Activated CD4-positive, alpha-beta T cell treated with anti-CD3 and anti-CD28 coated beads, Interleukin-2, Interleukin-4, amounts not matched to agents 100 ng/mL and 50 ng/mL, durations not matched to agents 16 hours and 8 hours (primary cell): ENCODE measurements at places on chromosomes 6 and 20.
A peak's percentile ranks its signal among the peaks of the same experiment; 100 is the strongest.

- no peak for DNase-seq
Measured at GRCh38 chr6:43250992-43251373, 7.7 kb downstream of the TTBK1 start.

DNA sequence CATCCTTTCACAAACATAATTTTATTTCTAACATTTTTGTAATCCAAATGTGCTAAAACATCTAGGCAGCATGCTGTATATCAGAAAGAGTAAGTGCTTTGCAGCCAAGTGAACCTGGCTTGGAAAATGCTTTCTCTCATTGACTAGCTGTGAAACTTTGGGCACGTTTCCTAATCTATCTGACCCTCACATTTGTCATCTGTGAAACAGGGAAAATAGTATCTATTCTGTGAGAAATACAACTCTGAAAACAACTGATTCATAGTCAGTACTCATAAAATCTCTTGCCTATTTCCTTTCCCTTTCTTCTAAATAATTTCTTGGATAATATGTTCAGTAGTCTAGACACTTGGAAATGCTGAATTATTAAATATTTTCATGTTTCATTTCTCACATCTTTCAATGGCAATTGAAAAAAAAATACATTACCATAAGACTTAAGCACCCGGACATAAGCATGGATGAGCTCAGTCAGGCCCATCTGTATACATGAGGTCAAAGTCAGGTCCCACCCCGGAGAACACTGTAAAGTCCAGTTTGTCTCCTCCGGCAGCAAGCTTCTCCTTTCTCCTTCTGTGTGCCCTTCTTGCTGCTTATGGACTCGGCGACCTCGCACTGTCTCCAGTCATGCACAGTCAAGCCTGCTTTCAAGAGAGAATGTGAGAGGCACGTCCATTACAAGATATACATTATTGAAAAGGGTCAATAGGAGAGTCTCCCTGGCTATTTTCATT is 455.0 kb upstream of the SOX4 start:
- DNase-seq = no peak

DNA sequence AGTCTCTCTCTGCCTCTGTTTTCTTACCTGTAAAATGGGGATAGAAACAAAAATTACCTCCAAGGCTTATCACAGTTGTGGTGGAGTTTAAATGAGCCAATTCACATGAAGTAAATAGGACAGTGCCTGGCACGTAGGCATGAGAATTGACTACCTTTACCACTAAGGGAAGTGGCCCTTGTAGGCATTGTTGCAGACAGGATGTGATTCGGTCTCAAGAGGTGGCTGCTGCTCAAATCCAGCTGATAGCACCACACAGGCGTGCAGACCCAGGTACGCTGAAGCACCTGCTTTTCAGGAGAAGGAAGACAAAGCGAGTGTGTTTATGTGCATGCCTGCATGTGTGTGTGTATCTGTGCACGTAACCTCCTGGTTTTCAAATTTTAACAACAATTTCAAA is 108.6 kb downstream of the EYA2 start:
- no peak for DNase-seq

- no peak for DNase-seq
Measured at GRCh38 chr6:47698342-47698787, at the start of gene ADGRF4. Gene ADGRF4 (plus strand): TSS chr6:47698580. CDS start chr6:47707246, 8,666 bp downstream.

- no peak for DNase-seq
Measured at GRCh38 chr20:44809380-44810060, 826 bp downstream of the RIMS4 start.

GRCh38 chr6:85680388-85680787 is 37.7 kb upstream of the SYNCRIP start:
- no peak for DNase-seq

GRCh38 chr6:170156448-170157375 is 134.2 kb downstream of the DLL1 start:
- DNase-seq = no peak

DNA sequence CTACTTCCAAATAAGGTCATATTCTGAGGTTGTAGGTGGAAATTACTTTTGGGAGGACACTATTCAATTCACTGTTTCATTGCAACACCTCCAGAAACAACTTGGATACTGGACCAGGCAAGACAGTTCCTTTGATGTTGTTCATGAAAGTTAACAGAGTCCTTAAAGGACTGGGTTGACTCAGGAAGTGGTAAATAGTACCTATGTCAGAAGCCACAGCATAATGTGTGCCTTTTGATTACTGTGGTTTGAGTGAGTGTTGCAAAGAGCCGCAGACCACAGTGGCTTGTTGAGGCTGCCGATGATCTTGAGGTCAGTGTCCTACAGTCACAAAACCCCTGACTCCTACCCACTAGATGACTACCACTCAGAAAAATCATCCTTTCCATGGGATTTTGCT is 10.9 kb downstream of the IL20RA start:
- DNase-seq = peak; percentile 78
